ENCODE measurements at places on chromosomes 3 and 15.
A peak's percentile ranks its signal among the peaks of the same experiment; 100 is the strongest.

GRCh38 chr3:134965865-134966481 lies 170.9 kb downstream of the EPHB1 start:
- DNase-seq, result no peak

DNA sequence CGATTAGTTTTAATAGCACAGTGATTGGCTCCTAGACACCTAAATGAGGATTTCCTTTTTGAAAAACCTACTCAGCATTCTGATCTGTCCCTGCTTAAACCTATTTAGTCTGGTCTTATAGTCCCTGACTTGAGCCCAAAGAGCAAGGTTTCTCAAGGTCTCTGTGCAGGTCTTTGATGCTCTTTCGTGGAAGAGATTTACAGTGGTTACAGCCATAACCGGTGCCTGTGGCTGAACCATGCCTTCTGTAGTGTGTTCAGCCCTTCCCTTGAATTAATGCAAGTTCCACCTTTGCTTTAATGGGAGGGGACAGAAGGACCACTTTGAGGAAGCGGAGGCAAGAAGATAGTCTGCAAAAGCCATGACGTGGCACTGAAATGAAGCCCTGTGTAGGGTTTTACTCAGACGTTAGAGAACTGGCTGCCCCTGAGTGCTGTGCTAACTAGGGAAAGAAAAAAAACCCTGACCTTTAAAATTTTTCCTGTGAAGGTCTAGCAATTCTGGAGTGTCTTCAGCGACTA lies 43.0 kb downstream of the ZBTB38 start:
- peak; percentile 10 for DNase-seq

GRCh38 chr15:72342385-72342784 lies 22.4 kb upstream of the CELF6 start:
- DNase-seq, result peak; percentile 15

DNA sequence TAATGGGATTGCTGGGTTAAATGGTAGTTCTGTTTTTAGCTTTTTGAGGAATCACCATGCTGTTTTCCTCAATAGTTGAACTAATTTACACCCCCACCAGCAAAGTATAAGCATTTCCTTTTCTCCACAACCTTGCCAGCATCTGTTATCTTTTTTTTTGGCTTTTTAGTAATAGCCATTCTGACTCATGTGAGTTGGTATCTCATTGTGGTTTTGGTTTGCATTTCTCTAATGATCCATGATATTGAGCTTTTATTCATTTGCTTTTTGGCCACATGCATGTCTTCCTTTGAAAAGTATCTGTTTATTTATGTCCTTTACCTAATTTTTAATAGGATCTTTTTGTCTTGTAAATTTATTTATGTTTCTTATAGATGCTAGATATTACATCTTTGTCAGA lies 288.2 kb downstream of the EPHA6 start:
- DNase-seq, result no peak

GRCh38 chr3:42692667-42693529 lies 7.6 kb downstream of the KLHL40 start:
- DNase-seq, result no peak

DNA sequence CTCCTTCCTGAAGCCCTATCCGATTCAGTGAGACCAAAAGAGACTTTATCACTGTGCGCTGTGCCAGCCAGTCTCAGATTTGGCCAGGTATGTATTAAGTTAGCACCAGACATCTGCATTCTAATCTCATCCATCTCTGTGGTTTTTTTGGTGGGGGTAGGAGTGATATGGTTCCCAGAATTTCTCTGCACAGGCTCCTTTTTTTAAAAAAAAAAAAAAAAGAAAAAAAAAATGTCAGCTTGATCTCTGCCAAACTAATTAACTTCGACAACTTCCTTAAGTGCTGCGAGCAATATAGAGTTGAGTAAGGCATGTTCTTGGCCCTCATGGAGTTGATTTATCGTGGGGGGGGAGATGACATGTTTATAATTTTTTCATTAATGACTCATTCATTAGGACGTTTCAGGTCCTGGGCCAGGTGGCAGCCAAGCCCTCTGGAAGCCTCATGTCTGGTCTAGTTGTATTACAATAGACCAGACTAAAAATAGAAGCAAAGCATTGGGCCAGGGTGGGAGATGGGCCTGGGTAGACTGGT lies 12.9 kb downstream of the SLCO3A1 start:
- no peak for DNase-seq

DNA sequence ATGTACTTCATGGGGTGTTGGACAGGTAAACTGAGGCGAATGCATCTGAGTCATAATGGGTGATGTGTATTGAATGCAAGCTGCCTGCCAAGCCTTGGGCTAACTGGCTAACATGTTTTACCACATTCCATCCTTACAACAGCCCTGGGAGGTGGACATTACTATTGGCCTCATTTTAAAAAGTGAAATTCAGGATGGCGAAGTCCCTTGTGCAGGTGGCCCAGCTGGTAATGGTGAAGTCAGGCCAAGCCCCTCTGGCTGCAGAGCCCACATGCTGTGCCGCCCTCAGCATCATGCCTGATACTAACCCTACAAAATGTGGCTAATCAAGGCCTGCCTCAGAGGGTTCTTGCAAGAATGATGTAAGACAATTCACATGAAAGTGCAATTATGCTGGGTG lies 60.0 kb upstream of the CHD2 start:
- DNase-seq, result no peak

GRCh38 chr3:123405021-123405420 lies 43.9 kb downstream of the ADCY5 start:
- no peak for DNase-seq

DNA sequence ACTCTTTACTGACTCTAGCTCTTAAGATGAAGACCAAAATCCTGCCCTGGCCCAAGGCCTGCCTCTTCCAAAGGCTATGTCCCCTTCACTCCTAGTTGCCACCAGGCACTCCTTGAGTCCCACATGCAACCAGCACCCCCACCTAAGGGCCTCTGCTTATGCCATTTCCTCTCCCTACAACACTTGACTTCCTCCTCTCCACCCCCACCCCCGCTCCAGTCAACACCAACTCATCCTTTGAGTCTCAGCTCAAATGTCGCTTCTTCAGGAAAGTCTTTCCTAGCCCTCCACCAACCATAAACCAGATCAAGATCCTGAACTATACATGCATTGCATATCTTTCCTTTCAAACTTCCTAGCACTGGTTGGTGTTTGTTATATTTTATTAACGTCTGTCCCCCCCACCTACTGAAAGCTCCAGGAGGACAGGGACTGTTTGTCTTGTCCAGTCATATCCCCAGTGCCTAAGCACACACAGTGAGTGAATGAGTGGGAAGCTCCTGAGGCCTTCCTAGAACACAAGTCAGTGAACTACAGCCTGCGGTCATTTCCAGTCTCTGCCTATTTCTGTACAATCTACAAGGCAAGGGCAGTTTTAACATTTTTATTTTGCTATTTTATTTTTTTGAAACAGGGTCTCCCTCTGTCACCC lies 7.3 kb downstream of the TBC1D2B start:
- peak; percentile 23 for DNase-seq

GRCh38 chr3:133269393-133269792 lies 130.5 kb upstream of the BFSP2 start:
- no peak for DNase-seq

DNA sequence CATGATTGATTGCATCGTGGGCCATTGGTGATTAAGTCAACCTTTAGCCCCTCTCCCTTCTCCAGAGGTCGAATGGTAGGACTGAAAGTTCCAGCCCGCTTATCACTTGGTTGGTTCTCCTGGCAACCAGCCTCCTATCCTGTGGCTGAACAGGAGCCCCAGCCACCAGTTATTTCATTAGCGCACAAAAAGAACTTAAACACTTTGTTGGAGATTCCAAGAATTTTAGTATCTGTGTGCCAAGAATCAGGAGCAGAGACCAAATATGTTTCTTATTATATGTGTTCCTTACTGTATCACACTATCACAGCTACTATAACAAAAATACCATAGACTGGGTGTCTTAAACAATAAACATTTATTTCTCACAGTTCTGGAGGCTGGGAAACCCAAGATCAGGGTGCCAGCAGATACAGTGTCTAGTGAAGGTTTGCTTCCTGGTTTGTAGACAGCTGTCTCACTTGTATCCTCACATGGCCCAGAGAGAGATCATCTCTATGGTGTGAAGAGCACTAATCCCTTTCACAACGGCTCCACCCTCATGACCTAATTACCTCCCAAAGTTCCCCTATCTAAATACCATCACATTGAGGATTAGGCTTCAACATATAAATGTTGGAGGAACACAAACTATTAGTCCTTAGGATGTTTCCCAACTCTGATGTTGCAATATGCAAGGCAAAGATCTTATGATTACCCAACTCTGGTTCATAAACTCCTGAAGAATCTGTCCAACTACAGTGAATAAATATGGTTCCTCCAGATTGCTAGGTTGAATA lies 30.5 kb upstream of the APH1B start:
- DNase-seq, result no peak

DNA sequence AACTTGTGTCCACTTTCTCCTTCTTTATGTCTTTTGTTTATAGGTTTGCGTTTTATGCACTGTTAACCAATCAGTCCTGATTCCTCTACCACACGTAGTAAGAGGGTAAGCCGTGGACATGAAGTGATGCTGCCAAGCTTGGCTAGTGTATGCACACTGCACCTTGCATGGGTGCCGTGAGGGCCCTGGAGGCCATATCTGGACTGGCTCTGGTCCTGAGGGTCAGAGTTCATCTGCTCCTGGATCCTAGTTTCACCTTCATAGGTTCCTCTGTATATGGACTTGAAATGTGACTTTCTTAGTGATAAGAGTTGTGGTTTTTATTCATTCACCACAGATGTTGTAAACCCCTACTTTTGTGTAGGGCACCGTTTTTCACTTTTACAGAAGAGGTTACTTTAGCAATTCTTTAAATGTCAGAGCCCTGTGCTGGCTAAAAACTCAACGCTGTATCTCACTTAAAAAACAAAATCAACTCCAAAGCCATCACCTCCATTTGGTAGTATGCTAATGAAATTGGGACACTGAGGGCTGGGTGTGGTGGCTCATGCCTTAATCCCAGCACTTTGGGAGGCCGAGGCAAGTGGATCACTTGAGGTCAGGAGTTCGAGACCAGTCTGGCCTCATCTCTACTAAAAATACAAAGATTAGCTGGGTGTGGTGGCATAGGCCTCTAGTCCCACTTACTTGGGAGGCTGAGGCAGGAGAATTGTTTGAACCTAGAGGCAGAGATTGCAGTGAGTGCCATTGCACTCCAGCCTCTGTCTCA lies 22.9 kb downstream of the SIAH2 start:
- no peak for DNase-seq

DNA sequence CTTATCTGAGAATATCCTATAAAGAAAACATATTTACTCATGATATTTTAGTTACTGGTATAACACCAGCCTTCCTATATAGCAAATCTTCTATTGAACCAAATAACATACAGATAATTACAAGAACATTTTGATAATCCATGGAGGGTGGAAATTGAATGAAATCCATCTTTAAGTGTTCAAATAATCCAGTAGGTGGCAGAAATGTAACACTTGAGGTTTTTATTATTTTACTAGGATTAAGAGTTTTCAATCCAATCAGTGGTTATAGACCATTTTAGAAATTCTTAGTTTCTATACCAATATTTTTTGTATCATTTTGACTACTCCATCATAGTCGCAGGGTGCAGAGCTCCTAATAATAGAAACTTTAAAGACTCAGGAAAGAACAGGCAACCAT lies 101.9 kb upstream of the KCNH8 start:
- no peak for DNase-seq
